ENCODE measurements at places on chromosomes 1 and 21. TPM values are rescaled to one million over a fixed set of nuclear protein-coding genes. Genes with fewer than 3 reads are reported as not detected.
A peak's percentile ranks its signal among the peaks of the same experiment; 100 is the strongest.

DNA sequence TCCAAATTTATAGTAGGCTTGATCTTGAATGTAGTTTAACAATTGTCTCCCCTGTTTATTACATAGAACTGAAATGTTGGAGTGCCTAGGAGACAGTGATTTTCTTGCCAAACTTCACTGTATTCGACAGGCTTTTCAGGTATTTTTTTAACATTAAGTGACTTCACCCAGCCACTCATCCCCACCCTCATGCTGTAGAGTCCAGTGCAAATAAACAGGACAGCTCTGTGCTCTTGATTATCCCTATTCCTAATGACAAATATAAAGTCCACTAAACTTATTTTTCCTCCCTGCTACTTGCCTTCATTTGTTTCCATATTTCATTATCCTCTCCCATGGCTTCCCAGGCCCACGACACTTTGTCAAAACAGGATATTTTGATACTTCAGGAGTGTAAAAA lies 29.2 kb upstream of the NEXN start:
- H3K4me1 ChIP-seq = peaks cover 26% of the 10 kb centered on the region
- H3K36me3 ChIP-seq = peaks cover 4% of the 10 kb centered on the region
- no peaks in the 10 kb centered on the region for H3K27me3 ChIP-seq

- DNase-seq = no peak
- H3K27ac ChIP-seq = no peak overlapping the region
- H3K4me3 ChIP-seq = no peak overlapping the region
- no peaks in the 10 kb centered on the region for H3K27me3 ChIP-seq
- no peaks in the 10 kb centered on the region for H3K4me1 ChIP-seq
These were observed 32.9 kb downstream of the FAM78B start for GRCh38 chr1:166133857-166134256.

DNA sequence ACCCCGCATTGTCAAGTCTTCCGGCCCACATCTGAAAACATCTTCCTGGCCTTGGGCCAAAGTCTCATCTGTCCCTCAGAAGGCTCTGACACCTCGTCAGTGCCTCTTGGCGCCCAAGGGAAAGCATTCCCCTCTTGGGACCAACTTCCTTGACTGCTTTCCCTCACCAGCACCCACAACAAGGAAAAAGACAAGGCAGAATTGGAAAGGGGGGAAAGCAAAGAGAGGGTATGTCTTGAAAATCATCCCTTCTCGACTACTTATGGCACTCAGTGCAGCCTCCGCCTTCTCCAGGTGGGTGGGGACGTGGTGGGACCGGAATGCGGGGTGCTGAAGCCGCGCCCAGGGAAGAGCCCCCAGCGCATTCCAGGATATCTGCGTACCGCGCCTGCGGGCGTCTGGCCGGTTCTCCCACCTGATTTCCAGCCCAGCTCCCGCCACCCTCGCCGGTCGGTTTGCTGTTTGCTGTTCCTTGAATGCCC lies 554 bp upstream of the SLC39A1 start:
- peak overlapping the region; percentile 94 for H3K27ac ChIP-seq
- no peak for DNase-seq
- peaks cover 78% of the 10 kb centered on the region for H3K4me1 ChIP-seq
- peaks cover 16% of the 10 kb centered on the region for H3K36me3 ChIP-seq

DNA sequence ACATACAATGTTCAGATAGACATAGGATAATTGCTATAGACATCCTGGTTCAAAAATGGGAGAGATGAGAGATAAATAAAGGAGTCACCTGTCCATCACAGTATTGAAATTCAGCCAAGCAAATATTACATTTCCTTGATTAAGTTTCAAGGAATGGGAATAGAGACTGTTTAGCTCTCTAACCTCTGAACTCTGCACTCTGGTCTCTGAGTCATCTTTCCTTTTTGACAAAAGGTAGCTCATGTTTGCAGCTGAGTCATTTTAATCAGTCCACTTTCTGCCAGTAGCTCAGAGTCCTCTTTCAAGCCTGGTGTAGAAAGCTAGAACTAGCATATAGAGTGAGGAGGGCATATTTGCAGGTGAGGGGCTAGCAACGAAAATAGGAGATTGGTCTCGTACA lies 51.4 kb upstream of the GJA8 start:
- no peaks in the 10 kb centered on the region for H3K27me3 ChIP-seq
- H3K36me3 ChIP-seq = no peaks in the 10 kb centered on the region
- H3K27ac ChIP-seq = no peak overlapping the region

DNA sequence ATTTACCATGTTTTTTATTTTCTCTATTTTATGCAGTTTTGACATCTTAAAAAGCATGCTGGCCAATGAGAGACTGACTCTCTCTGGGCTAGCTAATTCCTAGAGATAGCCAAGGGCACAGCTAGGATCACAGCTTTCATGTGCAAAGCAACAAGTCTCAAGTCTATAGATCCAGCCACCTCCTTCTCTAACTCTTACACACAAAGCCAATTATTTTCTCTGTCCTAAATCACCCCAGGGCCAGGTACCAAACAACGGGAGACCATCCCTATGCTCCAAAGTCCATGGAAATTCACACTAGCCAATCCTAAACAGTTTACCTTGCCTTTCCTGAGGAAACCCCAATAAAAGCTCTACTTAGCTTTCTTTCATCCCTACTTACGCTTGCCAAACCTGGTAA lies 38.0 kb downstream of the ARHGAP29 start:
- no peaks in the 10 kb centered on the region for H3K4me1 ChIP-seq
- H3K27ac ChIP-seq = no peak overlapping the region
- DNase-seq = no peak
- H3K27me3 ChIP-seq = no peaks in the 10 kb centered on the region

Gene PRAMEF17
- not detected for total RNA-seq

Gene DMBX1
- total RNA-seq = not detected

Measured in esophagus muscularis mucosa (tissue), 4 donors.